Lung (tissue), 17 donors: ENCODE measurements at places on chromosomes 6 and 20. TPM values are rescaled to one million over a fixed set of nuclear protein-coding genes. Genes with fewer than 3 reads are reported as not detected.

RSPH9 gene
- 3.8 TPM for polyA plus RNA-seq

TFAP2D gene
- polyA plus RNA-seq = not detected

OGFR gene
- polyA plus RNA-seq = 67.2 TPM

GRCh38 chr6:67663105-67663895, 971.8 kb upstream of the ADGRB3 start:
- no peak for DNase-seq

DNA sequence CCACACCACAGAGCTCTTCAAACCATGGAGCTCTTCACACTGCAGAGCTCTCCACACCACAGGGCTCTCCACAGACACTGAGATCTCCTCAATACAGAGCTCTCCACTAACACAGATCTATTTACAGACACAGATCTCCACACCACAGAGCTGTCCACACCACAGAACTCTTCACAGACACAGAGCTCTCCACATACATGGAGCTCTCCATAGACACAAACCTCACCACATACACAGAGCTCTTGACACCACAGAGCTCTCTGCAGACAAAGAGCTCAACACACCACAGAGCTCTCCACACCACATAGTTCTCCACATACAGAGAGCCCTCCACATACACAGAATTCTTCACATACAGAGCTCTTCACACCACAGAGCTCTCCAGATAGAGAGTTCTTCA, 53.0 kb downstream of the ERMARD start:
- DNase-seq = no peak

DNA sequence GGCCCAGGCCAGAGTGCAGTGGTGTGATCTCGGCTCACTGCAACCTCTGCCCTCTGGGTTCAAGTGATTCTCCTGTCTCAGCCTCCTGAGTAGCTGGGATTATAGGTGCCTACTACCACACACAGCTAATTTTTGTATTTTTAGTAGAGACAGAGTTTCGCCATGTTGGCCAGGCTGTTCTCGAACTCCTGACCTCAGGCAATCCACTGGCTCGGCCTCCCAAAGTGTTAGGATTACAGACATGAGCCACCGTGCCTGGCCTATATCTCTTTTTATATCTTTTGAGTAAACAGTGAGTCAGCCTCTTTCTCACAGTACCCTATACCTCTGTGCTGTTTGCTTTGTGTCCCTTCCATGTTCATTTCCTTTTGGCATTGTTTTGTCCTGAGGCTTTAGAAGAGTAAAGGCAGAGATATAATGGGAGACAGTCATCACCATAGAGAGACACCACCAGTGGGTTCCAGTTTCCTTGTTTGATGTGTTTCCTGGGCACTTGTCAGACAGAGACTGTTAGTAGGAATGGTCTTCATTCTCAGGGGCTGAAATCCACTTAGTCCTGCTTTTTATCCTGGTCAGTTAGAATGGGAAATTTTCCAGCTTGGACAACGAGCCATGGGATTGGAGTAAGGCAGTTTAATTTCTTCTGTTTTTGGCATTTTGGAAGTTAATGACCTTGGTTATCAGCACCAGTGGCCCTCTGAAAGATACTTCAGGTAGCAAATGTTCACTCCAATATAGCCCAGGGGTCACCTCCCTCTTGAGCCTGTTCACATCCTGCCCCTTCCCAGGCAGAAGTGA, 32.2 kb upstream of the ASXL1 start:
- no peak for DNase-seq

GRCh38 chr6:139337001-139337400, 37.4 kb downstream of the CITED2 start:
- DNase-seq = no peak

- no peak for DNase-seq
Observed at GRCh38 chr6:45576648-45577624, 199.2 kb upstream of the SUPT3H start.

- DNase-seq = no peak
Observed at GRCh38 chr6:82893889-82894652, 171.6 kb downstream of the UBE3D start.

- DNase-seq = no peak
Observed at GRCh38 chr20:13430346-13431002, 208.3 kb downstream of the TASP1 start.

DNA sequence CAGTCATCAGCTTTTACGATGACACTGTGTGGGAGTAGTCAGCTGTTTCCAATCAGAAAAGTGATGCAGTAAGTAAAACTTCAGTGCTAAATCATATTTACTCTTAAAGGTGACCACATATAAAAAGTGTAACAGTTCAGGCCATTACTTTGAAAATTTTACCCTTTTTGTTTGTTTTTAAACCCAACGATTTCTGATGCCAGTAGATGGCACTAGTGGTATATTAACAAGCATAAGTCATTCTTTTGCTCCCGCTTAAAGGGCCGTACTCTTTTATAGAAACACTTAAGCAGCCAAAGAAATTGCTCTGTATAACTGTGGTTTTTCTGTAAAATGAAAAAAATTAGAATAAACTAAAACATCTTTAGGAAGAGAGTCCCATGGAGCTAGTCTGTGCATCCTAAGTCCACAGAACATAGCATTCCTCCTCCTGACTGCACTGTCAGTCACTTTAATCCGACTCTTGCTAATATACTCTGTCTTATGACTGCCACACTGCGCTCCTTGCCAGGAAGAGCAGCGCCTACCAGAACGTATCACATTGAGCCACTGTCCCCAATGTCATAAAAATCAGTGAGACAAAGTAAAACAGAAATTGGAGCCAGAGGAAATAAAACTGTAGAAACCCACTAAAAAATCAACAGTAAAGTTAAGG, 25.0 kb downstream of the HEBP2 start:
- peak; percentile 86 for DNase-seq

DNA sequence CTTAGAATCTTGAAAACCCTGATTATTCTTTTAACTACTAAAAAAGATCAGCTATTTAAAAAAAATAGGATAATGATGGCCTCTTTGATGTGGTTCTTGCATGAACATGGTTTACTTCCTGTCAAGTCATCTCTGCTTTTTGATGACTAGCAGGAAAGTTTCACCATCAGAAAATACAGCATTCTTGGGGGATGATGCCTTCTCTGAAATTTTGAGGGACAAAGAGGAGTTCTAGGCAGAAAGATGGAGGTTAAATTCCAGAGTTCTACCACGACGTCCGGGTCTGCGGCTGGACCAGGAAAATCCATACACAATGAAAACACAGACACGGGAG, 130.4 kb downstream of the OLIG3 start:
- no peak for DNase-seq

GRCh38 chr20:53522026-53522425, 71.6 kb downstream of the ZNF217 start:
- no peak for DNase-seq

DNA sequence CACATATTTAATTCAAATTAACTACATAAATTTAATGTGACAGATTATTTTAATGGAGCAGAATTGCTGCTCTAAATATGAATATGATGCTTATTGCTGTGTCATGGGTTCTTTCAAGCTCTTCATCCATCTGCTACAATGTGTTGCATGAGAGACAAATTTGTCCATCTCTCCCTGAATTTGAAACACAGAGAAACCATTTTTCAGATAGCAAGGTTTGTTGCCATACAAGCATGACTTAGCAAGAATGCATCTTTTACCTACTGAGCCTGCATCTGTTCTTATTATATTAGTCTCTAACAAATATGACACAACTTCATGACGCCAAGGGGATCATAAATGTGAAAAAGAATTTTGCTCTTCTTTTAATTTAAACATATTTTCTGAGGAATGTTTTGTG, 8.0 kb upstream of the UTRN start:
- no peak for DNase-seq

- no peak for DNase-seq
Observed at GRCh38 chr6:2020909-2021308, 224.5 kb downstream of the GMDS start.

DNA sequence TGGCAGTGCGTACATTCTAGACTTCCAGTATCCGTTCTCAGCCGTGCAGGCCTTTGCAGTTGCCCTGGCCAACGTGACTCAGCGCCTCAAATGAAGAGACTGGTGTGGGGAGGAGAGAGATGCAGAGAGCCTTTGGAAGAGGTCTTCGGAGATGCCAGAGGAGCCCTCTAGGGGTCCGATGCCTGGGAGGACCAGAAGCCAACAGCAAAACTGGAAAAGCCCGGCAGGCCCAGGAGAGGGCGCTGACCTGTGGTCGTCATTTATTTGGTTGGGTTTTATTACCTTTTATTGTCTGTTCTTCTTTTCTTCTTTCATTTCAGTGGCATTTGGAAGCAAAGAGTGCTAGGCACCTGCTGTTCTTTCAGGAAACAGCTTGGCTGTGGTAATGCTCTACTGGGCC, 53.3 kb upstream of the TMEM181 start:
- no peak for DNase-seq

- peak; percentile 57 for DNase-seq
Observed at GRCh38 chr6:107690643-107691061, 133.5 kb downstream of the SCML4 start.
